ENCODE measurements at places on chromosomes 12 and 14.

DNA sequence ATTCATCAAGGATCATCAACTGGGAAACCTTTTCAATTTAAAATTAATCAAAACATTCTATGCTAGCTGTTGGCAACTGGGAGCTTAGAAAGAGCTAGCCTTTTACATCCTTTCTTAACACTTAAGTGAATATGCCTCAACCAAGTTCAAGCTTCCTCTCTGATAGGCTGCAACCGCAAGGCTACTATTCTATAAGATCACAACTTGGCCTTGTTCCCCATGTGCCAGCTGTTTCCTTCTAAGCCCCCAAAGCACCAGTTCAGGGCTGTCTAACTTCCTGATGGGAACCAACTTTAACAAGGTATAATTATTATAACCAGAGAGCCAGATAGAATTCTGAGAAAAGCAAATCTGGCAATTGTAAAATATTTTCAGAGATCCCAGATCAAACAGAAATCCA lies 37.0 kb downstream of the KCNC2 start:
- no peak for DNase-seq

- no peak for DNase-seq
Observed at GRCh38 chr14:72625689-72626088, 268.2 kb downstream of the DPF3 start.

- DNase-seq = no peak
Observed at GRCh38 chr12:58388261-58388660, 446.9 kb downstream of the ATP23 start.

DNA sequence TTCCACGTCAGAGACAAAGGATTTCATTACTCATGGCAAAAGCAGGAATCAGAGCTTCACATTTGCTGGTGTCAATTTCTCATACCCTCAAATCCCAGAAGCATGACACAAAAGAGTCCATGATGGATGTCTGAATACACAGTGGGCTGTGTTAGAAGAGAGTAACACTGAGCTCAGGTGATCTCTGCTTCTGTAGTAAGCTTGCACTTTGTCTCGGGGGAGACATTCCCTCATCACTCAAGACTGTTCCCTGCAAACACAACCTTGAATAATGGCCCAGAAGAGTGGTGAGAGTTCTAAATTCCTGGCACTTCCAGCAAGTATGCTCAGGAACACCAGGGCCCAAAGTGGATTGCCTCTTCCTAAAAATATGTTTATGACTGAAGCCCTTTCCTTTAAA lies 1787.2 kb upstream of the SEL1L start:
- DNase-seq = no peak

DNA sequence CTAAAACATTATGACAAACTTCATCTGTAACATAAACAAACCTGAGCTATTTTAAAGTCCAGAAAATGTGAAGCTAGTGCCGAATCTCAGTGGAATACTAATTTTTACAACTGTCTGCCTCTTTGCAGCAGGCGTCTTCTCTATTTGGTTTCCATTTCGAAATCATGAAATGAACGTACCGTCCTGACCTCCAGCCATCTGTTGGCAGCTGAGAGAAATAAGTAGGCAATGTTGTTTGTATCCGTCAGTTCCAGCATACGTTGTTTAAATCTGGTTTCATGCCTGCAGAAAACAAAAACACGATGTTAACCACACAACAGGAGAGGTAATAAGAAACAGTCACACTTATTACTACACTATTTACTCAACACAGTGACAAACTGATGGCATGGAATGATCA lies 54.3 kb upstream of the KCNJ8 start:
- no peak for DNase-seq

DNA sequence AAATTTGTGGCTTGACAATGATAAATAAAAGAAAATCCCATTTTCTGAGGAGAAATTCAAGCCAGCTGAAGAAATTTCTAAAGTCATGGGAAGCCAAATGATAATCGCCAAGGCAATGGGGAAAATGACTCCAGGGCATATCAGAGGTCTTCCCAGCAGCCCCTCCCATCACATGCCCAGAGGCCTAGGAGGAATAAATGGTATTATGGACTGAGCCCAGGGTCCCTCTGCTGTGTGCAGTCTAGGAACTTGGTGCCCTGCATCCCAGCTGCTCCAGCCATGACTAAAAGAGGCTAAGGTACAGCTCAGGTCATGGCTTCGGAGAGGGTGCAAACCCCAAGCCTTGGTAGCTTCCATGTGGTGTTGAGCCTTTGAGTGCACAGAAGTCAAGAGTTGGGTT lies 4.4 kb downstream of the CLEC12A start:
- DNase-seq = no peak
